Spinal cord (tissue), 10 donors: ENCODE measurements at places on chromosomes 3 and 15. TPM values are rescaled to one million over a fixed set of nuclear protein-coding genes. Genes with fewer than 3 reads are reported as not detected.

The LEKR1 gene
- polyA plus RNA-seq: 1.7 TPM

The TPRG1 gene
- 0.65 TPM for polyA plus RNA-seq

The SLC25A20 gene
- 21.3 TPM for polyA plus RNA-seq

The CACNA1D gene
- 29.6 TPM for polyA plus RNA-seq

The STRA6 gene
- 45.5 TPM for polyA plus RNA-seq

The PRSS50 gene
- 0.59 TPM for polyA plus RNA-seq

The PLOD2 gene
- 44.6 TPM for polyA plus RNA-seq

The MESP2 gene
- polyA plus RNA-seq: 0.71 TPM

The AADACL2 gene
- not detected for polyA plus RNA-seq

The FBN1 gene
- 33.3 TPM for polyA plus RNA-seq

The CHMP2B gene
- polyA plus RNA-seq: 56.9 TPM

The SMC4 gene
- 41.8 TPM for polyA plus RNA-seq

The GRM2 gene
- polyA plus RNA-seq: 5.6 TPM

The BAHD1 gene
- polyA plus RNA-seq: 25.3 TPM

The SCG5 gene
- polyA plus RNA-seq: 291 TPM

The ZIC1 gene
- 279 TPM for polyA plus RNA-seq

The SH2D7 gene
- 1.9 TPM for polyA plus RNA-seq

The ANKUB1 gene
- polyA plus RNA-seq: 0.95 TPM

The CCK gene
- 31.6 TPM for polyA plus RNA-seq

The WDR93 gene
- 1.2 TPM for polyA plus RNA-seq

The SNX33 gene
- polyA plus RNA-seq: 14.1 TPM

The CFAP91 gene
- polyA plus RNA-seq: 14.6 TPM

The CPEB1 gene
- polyA plus RNA-seq: 8.2 TPM

The SNX22 gene
- 33.0 TPM for polyA plus RNA-seq

The PLS1 gene
- polyA plus RNA-seq: 3.4 TPM

The LXN gene
- polyA plus RNA-seq: 11.6 TPM

The ABCF3 gene
- 94.4 TPM for polyA plus RNA-seq

The PAQR5 gene
- 2.9 TPM for polyA plus RNA-seq

The CHRNA7 gene
- polyA plus RNA-seq: 15.3 TPM

The SMCO1 gene
- not detected for polyA plus RNA-seq

The LSAMP gene
- polyA plus RNA-seq: 174 TPM

The LRRC2 gene
- 2.5 TPM for polyA plus RNA-seq

The GABRA5 gene
- 33.8 TPM for polyA plus RNA-seq

The AMIGO3 gene
- polyA plus RNA-seq: 3.3 TPM
